ENCODE measurements at places on chromosomes 12 and 14.

DNA sequence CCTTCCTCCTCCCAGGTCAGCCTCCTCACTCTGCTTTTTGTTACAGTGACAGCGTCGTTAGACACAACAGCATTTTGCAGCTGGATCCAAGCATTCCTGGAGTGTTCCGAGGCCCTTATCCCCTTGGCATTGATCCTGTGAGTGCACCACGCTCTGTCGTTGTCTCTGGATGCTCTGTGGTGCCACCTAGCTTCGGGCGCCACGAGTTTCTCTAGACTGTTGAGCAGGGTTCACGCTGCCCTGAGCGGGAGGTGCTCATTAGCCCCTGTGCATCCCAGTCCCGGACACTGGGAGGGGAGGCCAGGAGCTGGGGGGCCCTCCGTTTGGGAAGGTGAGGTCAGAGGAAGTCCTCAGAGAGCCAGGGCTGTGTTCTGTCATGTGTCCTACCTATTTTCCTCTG lies 17.3 kb upstream of the DNAH10 start:
- no peak for DNase-seq

- DNase-seq = no peak
Observed at GRCh38 chr12:119479121-119479561, 114.4 kb upstream of the TMEM233 start.

DNA sequence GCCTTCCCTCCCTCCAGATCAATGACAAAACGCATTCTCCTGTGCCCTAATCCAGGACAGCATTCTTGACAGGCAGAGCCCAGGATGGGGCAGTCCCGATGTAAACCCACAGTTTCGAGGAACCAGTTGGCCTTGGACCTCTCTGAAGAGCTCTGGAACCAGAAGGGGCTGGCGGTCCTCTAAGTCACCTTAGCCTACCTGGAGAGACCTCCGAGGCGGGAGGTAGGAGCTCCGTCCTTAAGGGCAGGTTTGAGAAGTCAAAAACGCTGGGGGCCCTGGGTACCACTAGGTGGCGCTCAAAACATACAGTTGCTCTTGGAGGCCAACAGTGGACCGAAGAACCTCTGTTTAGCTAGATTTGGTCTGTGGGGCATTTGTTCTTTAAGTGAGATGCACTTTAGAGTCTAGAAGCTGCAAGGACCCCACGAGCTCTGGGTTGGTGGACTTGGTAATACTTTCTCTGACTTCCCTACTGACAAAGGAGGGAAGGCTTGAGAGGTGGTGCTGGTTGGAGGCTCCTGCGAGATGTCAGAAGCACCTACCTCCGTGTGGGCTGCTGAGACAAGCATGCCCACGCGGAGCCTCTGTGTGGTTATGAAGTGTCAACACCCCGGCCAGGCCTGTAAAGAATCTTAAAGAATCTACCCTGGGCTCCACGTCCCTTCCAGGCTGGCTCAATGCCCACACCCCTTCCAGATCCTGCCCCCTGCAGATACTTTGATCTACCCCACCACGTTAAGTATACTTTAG lies 74.8 kb upstream of the CHST11 start:
- DNase-seq = peak; percentile 51

DNA sequence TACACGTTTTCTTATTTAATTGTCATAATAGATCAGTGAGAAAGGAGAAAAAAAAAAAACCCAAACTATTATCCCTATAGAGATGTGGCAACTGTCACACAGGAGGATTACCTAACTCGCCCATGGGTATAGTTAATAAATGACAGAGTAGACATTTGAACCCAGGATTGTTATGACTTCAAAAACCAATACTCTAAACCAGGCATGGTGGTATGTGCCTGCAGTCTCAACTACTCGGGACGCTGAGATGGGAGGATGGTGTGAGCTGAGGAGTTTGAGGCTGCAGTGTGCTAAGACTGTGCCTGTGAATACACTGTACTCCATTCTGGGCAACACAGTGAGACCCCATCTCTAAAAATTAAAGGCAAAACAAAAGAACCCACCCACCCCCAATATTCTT lies 114.5 kb downstream of the DENND5B start:
- DNase-seq = no peak

DNA sequence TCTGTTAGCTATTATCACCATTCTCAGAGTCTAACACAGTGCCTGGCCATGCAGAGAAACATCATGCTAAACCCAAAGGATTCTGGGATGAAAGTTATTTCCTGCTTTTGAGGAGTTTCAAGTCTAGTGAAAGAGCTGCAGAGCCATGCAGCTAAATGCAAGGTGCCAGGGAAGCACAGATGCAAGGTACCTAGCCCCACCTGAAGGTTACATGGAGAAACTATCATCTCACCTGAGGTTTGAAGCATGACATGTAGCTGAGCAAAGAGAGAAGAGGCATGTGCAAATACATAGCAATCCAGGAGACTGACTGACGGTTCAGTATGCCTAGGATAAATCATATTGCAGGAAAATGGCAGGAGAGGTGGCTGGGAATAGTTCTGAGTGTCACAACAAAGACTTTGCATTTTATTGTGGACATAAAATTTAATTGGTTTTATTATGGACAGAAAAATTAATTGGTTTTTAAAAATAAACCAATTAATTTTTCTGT lies 170.4 kb downstream of the PRKD1 start:
- no peak for DNase-seq

DNA sequence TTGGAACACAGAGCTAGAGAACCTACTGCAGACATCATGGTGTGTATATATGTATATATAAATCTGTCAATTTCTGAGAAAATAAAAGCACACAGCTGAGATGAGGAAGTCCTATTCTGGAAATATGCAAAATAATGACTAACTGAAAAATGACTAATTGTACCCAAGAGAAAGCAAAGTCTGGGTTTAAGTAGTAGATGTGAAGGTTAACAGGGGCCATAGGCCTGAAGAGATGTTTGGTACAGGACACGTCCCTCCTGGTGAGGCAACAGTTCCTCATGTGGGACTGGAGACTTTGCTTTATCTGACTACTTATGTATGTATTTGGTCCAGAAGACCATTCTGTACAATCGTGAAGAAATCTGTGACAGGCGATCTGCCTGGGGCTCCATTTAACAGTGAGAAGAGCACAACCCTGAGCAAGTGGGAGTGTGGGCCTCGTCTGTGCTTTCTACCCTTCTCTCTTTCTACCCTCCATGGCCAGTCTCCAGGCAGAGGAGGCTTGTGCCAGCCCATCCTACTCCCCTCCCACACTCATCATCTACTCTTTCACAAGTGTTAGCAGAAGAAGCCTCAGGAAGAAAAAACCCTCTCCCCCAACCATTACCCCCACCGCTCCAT lies 67.5 kb downstream of the SLC41A2 start:
- no peak for DNase-seq

- DNase-seq = no peak
Observed at GRCh38 chr14:71551291-71551950, 380.8 kb upstream of the RGS6 start.

- DNase-seq = no peak
Observed at GRCh38 chr14:103560691-103561090, 1.8 kb downstream of the BAG5 start.

DNA sequence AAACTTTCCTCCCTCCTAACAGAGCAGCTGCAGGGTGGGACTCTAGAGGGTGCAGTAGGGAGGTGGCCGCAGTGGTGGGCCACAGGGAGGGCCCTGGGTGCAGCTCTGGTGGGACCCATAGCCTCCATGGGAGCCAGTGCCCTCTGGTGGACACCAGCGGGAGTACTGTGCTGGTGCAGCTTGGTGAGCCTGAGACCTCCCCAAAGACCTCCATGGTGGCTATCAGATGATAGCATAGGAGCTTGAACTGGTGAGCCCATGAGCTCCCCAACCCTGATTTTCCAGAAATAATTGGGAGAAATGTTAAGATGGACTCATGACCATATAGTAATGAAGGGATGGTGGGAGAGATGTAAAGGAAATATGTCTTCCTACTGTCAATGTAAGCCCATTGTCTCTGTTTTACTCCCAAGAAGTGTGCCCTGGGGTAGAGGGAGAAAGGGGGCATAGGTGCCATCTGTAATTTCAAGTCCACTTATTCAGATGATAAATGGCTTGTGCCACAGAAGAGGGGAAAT lies 98.7 kb downstream of the GAS2L3 start:
- DNase-seq = no peak

GRCh38 chr14:91229005-91229382 lies 15.5 kb downstream of the GPR68 start:
- no peak for DNase-seq

GRCh38 chr12:26870491-26871419 lies 37.8 kb upstream of the ITPR2 start:
- no peak for DNase-seq

DNA sequence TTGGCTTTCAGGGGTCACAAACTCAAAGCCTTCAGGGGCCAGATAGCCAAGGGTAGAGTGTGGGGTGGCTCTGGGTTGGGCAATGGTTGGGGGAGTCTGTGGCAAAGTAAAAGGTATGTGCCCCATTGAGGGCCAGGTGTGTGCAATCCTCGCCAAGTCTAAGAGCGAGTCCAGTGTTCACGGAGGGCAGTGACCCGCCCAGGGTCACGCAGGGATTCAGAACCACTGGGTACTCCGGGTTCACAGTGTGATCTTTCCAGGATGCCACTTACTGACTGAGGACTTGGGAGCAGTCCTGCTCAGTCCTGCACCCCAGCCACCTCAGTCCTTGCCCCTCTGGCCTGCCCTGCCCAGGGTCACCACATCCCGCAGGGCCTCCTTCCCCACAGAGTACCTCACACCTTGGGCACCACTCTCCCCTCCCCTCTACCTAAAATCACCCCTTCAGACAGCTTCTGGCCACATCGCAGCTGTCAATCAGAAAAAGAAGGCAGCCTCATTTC lies 15.7 kb downstream of the ZDHHC22 start:
- no peak for DNase-seq

DNA sequence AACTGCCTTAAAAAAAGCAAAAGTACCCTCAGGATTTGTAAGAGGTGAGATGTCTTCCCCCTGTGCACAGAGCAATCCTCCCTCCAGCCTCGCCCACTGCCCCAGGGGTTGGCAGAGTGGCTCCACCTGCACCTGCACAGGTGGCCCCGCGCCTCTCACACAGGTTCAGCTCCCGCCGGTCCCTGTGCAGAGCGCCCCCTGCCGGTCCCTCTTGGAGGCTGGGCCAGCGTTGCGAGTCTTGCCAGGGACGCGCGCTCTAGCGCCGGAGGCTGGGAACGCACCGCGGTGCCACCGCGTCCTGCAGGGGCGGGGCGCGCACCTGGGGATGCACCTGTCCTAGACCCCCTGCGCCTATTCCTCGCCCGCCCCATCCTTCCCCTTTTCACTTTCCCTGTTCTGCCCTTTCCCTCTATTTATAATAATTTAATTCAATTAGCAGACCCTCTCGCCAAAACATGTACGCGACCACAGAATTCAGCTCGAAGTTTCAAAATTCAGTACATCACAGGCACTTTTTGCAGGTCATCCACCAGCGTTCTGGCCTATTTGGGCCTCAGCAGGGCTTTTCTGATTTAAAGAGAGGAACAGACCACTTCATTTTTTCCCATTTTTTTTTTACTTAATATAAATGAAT lies 618.6 kb downstream of the AACS start:
- no peak for DNase-seq

DNA sequence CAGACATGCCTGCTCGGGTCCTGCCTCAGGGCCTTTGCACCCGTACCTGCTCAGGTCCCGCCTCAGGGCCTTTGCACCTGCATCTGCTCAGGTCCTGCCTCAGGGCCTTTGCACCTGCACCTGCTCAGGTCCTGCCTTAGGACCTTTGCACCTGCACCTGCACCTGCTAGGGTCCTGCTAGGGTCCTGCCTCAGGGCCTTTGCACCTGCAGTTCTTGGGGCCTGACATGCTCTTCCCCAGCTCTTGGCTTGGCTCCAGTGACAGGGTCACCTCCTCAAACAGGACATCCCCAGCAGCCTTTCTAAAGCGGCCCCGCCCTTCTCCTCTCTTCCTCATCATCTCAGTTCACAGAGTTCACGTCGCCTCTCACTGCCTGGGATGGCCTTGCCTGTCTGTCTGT lies 54.9 kb upstream of the NCOR2 start:
- no peak for DNase-seq

GRCh38 chr14:73097421-73097820 lies 38.9 kb upstream of the PSEN1 start:
- DNase-seq = no peak

GRCh38 chr12:15152868-15153267 lies 68.3 kb downstream of the RERG start:
- DNase-seq = no peak

DNA sequence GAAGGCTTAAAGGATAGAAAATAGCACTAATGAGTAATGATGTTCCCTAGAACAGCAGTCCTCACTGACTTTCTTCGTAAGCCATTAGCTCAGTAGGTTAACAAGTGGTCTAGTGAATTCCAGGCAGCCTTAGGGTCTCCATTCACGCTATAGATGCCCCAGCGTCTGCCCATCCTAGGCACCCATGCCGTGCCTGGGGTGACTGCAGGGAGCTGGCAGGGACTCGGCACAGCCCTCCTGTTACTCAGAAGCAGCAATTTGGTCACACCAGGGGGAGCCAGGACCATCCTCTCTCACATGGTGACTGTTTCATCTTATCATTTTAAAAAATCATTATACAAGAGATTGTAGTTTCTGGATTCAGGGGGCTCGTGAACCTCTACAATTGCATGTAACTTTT lies 66.0 kb upstream of the TRAF3 start:
- no peak for DNase-seq
